ENCODE measurements at places on chromosomes 2 and 18.
A peak's percentile ranks its signal among the peaks of the same experiment; 100 is the strongest.

DNA sequence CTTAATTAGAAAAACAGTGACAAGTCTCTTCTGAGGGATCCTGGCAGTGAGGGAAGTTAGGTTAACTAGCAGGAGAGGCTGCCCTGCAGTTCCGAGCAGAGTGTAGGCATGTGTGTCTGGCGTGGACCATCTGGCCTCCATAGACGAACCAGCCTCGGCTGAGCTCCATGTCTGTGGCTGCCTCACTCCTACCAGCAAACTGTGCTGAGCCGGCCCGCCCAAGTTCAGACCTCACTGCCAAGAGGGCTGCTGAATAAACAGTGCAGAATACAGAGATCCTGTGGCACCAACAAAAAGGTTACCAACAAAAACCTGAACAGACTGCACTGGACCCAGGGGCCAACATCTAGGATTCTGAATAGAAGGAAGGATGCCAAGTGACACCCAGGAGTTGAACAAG lies 27.3 kb downstream of the INO80C start:
- no peak for DNase-seq

- DNase-seq, result no peak
Measured at GRCh38 chr18:55398858-55399257, 189.1 kb downstream of the TCF4 start.

- DNase-seq, result no peak
Measured at GRCh38 chr18:8056723-8057122, 489.6 kb downstream of the PTPRM start.

DNA sequence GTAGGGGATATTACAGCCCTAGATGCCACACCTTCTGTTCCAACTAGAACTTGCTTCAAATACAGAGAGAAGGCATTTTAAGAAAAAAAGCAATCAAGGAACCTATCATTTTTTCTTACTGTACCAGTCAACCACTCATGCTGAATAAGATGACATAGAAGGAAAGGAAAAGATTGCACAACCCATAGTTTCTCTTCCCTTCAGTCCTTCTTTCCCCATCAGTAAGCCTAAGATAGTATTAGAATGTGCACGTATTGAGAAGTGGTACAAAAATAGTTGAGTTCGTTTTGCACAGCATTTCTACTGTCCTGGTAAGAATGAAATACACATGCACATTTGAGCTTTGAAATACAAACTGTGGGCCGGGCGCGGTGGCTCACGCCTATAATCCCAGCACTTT lies 27.0 kb upstream of the HK2 start:
- no peak for DNase-seq

DNA sequence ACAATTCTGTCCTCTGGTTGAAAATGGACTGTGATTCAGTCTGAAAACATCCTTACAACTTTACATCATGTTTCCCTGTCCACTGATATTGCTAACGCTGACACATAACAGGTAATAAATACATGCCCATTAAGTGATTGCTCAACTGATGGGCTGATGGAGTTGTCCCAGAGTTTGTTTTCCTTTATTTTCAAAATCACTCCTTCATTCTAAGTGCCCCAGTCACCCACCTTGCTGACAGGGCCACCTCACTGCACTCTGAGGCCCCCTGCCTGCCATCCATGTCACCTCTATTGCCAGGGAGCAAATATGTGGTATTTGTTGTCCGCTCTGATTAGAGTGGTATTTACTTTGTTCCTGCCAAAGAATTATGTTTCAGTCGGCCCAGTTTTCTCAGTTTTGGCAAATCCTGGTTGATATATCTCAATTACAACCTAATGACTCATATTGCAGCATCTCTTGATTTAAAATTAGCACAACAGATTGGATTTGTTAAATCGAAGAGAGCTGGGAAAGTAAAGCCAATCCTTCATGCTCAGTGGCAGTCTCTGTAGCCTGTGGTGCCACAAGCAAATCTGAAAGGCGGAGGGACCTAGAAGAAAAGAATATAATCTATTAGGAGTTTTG lies 105.1 kb downstream of the RDH14 start:
- no peak for DNase-seq

DNA sequence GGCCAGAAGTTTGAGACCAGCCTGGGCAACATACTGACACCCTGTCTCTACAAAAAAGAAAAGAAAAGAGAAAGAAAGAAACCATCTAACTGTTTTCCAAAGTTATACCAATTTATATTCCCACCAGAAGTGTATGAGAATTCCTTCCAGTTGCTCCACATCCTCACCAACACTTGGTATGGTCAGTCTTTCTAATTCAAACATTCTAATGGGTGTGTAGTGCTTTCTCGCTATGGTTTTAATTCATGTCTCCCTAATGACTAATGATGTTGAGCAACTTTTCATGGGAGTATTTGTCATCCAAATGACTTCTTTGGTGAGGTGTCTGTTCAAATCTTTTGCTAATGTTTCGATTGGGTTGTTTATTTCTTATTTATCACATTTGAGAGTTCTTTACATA lies 10.5 kb upstream of the B3GNT7 start:
- no peak for DNase-seq

DNA sequence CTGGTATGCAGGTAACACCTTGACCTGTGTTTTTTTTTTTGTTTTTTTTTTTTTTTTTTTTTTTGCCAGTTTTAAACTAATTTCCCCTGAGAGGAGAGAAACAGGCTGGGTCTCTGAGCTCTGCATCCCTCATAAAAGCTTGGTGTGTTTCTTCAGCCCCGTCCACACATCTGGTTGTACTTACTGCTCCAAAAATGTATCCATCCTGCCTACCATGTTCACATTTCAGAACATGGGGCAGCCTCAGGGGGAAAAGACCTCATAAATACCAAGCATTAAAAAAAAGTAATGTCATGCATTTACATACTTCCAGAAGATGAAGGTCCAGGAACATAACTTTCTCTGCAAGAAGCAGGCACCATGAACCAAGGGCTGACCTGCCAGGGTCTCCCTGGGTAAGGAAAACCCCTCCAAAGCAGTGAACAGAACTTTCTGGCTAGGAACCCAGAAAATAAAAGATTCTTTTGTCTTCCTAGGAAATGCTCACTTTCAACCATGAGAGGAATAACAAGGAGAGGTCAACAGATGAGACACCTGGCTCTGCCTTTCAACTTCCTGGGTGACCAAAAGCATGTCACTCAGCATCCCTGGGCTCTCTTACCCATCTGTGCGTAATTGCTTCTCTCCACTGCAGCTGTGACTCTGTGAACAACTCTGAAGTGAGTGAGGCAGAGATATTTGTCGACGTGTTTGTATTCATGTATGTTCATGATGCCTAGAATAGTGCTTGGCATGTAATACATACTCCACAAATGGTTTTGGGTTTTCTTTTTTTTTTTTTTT lies 118.6 kb downstream of the MCFD2 start:
- no peak for DNase-seq

- DNase-seq, result no peak
Measured at GRCh38 chr2:240323601-240324291, 111.7 kb upstream of the GPC1 start.

DNA sequence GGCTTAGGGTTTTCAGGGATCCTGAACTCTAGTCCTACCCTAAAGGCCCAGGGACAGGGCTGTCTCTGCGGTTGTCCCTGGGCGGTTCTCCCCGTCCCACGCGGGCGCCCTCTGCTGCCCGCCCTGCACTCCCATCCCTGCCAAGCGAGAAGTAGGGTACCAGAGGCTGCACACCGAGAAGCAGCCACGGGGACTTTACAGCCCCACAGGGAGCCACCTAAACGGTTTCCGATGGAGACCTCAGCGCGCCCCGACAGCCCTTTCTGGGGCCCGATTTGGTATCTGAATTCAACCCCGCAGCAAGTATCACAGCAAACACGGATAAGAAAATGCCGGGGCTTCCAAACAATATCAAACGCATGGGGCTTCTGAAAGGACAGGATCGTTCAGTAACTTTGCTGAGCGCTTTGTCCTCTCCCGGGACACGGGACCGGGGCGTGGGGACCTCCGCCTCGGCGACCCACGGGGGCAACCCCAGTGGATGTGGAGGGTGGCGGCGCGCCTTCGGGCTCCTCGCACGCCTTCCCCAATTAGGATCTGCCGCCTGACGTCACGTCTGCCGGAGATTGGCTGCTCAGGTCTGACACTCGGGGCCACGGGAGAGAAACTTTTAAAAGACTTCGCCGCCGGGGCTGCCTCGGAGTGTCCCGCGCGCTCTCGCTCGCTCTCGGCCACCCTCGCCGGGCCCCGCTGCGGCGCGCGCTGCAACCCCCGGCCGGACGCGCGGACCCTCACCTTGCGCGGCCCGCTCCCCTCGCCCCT lies at the start of gene LTBP1:
Gene LTBP1 (plus strand): TSS at position 640 of the 762 bp plus-strand sequence. CDS start 372 bp downstream, outside the sequence.
- peak; percentile 72 for DNase-seq
